ENCODE measurements at places on chromosomes 4 and X. TPM values are rescaled to one million over a fixed set of nuclear protein-coding genes. Genes with fewer than 3 reads are reported as not detected.
A peak's percentile ranks its signal among the peaks of the same experiment; 100 is the strongest.

DNA sequence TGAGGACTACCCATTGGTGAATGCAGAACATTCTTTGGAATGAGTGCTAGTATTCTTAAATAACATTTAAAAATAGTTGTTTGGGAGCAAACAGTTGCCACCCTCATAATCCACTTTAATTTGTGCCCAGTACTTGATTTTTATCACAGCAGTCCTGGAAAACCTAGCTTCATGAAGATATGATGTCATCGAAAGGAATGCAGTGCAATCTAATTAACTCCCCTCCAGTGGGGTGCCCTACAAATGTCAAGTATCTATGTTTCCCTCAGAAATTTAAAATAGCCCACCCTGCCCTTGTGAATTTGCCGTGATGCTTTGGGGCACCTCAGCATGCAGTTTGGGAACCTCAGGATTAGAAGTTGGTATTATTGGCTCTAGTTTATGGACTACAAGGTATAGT is 5.4 kb downstream of the RAB9A start:
- DNase-seq, result no peak

DNA sequence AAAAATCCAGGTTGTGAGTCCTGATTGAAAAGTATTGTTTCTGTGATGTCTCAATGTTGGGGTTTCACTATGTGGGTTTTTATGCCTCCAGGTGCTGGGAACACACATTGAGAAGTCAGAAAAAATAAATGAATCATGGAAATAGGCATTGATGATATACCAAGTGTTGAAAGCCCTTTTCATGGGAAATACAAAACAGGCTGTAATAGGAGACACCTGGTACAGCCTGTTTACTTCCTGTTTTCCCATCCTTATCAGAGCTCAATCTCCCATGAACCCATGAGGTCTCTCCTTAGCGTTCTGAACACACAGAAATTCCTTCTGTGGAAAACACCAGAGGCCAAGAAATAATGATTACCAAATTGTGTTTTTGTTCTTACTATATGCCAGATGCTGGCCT is 106.3 kb upstream of the BOD1L1 start:
- peak; percentile 76 for DNase-seq

DNA sequence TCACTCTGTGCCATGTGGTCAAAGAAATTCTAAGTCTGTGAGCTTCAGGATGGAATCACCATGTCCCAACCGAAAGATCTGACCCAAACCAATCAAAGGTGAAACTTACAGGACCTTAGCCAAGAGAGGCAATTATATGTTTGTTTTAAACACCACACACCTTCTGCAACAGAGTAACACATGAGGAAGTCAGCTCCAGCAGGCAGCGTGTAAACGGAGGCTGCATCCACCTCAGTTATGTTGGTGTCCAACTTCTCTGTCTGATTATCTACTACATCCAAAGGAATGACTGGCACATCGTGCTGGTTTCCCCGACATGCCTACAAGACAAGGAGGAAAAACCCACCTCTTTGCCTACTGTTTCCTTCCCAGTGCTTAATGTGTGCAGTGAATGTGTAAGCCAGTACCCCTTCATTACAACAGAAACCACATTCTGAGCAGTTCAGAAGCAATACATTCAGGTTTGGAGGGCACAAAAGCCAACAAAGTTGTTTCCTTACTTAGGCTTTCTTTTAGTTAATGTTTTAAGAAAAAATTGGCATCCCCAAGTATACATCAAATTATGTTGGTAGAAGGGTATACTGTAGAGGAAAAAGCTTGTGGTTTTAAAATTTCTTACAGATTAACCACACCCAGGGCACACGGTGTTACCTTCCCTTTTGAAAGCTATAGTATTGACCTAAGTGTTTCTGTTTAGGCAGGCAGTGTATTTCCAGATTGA is 12.4 kb downstream of the CASP6 start:
- DNase-seq, result no peak

- DNase-seq, result peak; percentile 37
Observed at GRCh38 chr4:129043523-129043922, 49.8 kb downstream of the SCLT1 start.

DNA sequence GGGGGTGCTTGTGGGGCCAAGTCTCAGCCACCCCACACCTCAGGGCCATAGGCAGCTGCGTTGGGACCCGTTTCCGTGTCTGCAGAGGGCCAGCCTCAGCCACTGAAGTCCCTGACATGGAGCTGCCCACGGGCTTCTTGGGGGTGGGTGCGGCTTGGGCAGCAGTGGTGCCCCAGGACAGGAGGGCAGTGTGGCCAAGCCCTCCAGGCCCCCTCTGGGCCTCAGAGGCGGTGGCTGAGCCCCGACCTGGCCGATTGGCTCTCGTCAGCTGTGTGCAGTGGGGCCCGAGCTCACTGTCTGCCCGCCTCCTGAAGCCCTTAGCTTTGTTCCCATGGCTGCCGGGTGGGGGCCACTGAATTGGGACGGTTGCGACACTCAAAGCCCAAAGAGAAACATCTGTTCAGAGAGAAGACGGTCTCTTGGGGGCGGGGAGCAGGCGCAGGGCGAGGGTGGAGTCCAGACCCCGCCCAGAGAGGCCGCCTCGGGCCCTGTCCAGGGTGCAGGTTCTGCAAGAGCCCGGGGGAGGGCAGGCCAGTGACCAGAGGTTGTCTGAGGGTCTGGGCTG is 9.1 kb downstream of the FGFR3 start:
- no peak for DNase-seq

- DNase-seq, result no peak
Observed at GRCh38 chrX:9369802-9370291, 95.0 kb upstream of the TBL1X start.

DNA sequence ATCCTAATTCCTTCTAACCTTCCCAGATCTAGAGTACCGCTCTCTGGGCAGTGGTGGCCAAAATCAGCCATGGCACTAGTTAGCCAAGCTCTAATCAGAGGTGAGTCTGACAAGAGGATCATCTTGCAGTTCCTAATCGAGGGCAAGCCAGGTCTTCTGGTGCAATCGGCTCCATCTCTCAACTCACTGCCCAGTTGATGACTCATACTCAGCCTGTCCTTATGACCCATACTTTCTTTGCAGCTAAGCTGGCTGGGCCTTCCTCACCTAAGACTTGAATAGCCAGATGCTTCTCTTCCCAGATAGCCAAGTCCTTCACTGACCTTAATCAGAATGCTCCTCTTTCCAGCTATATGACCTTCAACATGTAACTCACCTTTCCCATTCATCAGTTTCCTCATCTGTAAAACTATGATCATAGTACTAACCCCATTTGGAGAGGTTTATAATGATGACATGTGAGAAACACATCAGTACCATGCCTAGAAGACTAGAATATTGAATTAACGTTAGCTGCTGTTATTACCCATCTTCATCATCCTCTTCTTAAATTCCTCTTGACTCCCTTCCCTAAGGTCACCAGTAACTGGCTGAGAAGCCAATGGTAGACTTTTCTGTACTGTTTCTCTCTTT is 57.1 kb downstream of the RELL1 start:
- peak; percentile 81 for DNase-seq

GRCh38 chr4:139666735-139667281 is 1.2 kb downstream of the MGST2 start:
- peak; percentile 82 for DNase-seq

GRCh38 chr4:114674080-114674479 is 75.5 kb downstream of the UGT8 start:
- no peak for DNase-seq

DNA sequence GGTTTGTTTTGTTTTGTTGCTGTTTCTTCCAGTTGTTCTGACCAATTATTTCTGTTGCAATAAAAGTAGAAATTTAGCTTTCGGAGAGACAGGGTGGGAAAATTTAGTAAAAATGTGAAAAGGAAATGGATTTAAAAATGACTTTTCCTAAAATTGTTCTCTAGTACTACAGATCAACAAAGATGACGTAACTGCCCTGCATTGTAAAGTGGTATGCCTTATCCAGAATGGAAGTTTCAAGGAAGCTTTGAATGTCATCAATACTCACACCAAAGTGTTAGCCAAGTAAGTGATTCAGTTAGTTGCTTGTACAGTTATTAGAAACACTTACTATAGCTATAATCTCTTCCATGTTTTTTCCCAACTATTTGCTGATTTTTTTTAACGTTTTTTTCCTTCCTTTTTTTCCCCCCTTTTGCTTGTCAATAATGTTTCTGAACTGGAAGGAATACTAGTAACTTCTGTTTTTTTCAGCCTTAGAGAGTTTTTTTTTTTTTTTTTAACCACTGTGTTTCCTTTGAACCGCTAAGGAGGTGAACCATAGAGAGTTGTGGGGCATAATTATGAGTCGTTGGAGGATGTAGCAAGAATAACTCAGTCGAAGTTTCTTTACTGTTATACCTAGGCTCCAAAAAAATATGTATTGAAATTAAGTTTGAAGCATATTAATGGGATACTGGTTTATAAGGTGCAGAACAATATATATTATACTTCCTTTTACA is 2.2 kb downstream of the SRP72 start:
- peak; percentile 43 for DNase-seq

DNA sequence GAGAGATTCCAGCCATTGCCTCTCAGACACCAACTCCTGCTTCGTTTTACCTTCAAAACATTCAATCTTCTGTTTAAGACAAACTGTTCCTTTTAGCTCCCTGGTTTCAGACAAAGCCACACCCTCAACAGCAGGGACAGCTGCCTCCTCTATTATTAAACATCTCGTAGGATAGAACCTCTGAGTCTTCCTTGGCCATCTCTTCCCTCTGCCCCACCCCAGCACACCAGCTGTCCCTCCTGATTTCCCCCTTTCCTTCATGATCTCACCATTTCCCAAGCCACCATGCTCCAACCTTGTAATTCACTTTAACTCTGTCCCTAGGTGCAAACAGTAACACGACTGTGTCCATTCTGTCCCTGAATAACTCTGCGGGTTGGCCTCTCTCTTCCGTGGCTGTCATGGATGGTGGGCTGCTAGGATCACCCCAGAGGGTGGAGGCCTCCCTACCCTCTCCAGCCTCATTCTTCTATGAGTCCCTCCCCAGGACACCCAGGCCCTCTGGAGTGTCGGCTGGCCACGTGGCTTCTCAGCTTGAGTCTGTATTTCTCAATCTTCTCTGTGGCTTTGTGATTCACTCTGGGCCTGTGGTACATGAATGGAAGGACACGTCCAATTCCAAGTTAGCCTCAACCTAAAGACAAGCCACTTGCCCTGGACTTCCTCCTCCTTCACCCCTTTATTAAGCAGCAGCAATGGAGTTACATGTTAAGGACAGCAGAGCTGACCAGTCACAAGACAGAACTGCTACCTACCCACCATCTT is 349.9 kb downstream of the FBXW7 start:
- no peak for DNase-seq

DNA sequence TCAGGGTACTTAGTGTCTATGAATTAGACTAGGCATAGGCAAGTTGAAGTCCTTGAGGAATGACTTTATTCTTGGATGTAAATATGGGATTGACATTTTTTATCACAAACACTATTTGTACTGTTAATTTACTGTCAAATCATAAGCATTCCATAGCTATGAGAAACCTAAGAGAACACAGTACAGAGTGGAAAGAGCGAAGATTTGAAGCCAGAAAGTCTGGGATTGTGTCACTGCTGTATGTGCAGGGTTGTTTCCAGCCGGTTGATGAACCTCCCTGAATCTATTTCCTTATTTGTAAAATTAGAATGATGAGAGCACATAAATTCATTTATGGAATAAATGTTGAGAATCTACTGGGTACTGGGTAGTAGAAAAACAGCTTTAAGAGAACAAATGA is 14.4 kb upstream of the KLHL5 start:
- DNase-seq, result no peak

DNA sequence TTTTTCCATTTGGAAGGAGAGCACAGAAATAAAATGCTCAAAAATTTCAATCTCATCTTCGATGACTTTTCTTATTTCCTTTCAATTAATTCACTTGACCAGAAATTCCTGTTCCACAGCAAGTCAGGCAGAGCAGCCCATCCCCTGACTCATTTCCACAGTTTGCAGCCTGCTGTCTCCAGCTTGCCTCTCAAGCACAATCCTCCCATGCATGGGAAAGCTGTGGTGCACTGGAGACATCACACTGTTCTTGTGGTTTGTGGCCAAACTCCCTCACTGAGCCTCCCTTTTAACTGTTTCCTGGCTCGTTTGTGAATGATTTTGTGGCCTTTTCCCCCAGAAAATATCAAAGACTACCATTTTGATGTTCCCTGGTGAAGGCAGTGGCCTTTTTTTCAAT is 114.0 kb upstream of the ENPEP start:
- no peak for DNase-seq

DNA sequence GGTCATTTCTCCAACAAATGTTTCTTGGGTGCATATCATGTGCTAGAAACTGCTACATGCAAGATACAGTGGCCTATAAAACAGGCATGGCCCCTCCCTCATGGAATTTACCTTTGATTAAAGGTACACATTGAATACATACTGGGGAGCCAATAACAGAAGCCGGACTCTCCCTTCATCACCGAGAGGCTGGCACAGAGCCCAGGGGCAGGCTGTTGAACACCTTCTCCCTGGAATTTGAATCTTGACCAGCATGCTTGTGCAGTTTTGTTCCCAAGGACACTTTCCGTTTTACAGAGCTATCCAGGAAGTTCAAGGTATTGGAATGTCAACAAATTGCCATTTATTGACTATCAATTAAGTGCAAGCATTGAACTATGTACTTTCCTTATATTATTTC is 33.2 kb downstream of the PPARGC1A start:
- DNase-seq, result no peak

GRCh38 chr4:188660796-188661195 is 521.6 kb downstream of the TRIML1 start:
- DNase-seq, result no peak

GRCh38 chr4:182089326-182089725 is 153.9 kb upstream of the TENM3 start:
- DNase-seq, result no peak

- no peak for DNase-seq
Observed at GRCh38 chr4:95534032-95534431, 14.7 kb downstream of the UNC5C start.

GRCh38 chr4:152572417-152573086 is 36.7 kb upstream of the FBXW7 start:
- DNase-seq, result peak; percentile 8

- DNase-seq, result no peak
Observed at GRCh38 chr4:147548256-147548655, 67.4 kb downstream of the EDNRA start.

DNA sequence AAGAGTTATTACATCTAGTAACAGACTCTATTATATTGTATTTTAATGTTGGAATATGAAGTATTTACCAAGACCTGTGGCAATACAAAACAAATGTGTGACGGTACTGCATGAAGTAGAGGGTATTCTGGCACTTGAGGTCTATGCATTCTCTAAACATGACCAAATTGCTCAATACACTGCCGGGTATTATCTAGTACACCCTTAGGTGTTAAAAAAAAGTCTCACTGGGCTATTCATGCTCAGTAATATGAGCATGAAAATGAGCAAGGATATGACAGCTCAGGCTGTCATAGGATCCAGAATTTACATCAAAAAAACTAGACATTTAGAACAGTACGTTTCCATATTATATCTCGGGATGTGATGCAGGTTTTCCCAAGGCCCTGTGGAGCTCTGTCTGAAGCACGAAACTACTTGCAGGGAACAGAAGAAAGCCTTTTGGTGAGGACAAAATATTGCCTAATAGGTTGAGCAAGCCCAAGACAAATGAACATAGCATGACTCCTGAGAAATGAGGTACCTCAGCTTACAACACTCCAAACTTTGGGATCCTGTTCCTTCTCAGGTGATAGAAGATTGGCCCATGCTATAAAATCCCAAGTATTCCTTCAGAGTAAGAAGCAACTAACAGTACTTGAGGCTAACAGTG is 74.1 kb upstream of the MAOA start:
- no peak for DNase-seq

The ADGRG2 gene
- not detected for total RNA-seq

The NEUROG2 gene
- not detected for total RNA-seq

The RPS6KA6 gene
- total RNA-seq, result 0.99 TPM

The ABCG2 gene
- total RNA-seq, result 12.9 TPM

The ZMAT1 gene
- total RNA-seq, result 0.65 TPM

The ADAM29 gene
- not detected for total RNA-seq

The NLGN4X gene
- 0.40 TPM for total RNA-seq

The CENPU gene
- 2.4 TPM for total RNA-seq

The RAB33A gene
- total RNA-seq, result 0.44 TPM

Data from lung microvascular endothelial cell (primary cell).